ENCODE measurements at places on chromosomes 7 and 10.

DNA sequence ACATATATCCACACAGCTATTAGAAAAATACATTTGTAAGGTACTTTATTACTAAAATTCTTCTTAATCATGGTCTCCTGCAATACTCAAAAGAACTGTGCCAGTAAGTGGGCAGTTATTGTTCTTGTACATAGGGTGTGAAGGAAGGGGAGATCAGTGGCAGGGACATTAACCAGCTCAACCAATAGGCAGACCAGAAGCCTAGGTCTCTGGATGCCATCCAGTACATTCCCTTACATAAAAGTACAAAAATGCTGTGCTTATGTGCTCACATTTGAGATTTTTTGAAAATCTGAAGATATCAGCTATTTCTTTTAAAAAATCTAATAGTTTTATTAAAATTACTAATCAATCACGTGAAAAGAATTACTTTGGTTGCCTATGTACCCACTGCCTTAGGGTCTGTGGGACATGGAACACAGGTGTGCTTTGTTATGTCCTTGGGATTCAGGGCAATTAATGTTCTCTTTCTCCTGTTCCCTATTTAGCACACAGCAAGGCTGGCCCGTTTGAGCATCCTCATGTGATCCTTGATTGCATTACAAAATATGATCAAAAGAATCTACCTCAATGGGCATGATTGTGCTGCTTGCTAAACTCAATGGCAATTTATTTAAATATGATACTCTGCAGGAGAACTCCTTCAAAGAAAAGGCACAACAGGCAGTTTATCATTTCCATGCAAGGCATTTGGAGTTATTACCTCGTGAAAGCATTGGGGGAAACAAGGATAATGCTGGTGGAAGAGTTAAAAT is 22.7 kb downstream of the TWIST1 start:
- DNase-seq = no peak

GRCh38 chr10:103724074-103724473 is 131.3 kb downstream of the SH3PXD2A start:
- DNase-seq = no peak

GRCh38 chr10:121516093-121516865 is 82.0 kb downstream of the FGFR2 start:
- DNase-seq = no peak

GRCh38 chr7:91137788-91138368 is 126.4 kb upstream of the FZD1 start:
- DNase-seq = no peak

- DNase-seq = no peak
These were observed 166.3 kb downstream of the PTPRN2 start for GRCh38 chr7:158421361-158421760.

DNA sequence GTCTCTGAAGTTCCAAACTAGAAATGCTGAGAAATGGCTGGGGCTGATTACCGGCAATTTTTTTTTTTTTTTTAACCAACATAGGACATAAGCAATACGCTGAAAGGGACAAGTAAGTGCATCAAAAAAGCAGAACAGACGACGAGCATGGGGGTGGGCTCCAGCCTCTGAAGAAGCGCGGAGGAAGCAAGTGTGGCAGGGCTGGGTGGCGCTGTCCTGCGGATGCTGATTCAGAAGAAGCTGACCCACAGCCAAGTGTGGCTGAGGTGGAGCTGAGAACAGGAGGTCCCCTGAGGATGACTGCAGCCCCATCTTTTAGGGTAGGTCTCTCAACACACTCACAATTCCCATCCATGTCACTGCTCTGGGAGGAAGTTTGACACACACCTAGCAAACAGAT is 65.6 kb downstream of the CTBP2 start:
- no peak for DNase-seq

DNA sequence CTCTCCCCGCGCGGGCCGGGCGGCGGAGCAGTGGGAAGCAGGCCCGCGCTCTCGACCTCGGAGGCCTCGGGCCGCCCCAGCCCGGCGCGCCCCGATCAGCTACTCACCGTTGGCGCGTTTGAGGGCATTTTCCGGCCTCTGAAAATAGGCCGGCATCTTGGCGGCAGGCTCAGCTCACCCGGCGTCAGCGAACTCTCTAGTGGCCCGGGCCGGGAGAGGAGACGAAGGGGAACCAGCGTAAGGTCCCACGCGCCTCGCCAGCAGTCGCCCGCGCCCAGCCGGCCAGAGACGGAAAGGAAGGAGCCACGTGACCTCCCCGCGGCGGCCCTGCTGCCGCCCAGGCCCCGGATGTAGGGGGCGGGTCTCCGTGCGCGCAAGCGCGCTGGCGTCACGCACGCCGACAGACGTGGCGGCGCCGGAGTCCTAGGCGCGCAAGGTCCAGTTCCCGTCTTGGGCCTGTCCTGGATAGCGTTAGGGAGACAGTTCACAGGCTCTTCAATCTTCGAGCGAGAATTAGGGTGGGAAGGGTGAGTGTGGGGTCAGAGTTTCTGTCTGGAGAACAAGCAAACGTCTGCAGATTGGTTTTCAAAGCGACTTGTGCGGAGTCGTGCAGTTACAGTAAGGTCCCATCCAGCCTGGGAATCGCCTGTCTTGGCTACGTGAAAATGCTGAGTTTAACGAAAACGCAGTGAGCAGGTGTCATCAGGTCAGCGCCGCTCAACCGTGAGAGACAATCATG is at the start of gene EIF3A:
TSS of gene EIF3A (minus strand) at position 297 of the 739 bp plus-strand sequence. CDS start at position 156, 141 bp downstream.
- peak; percentile 94 for DNase-seq

GRCh38 chr7:149872419-149873073 is 1.2 kb upstream of the ATP6V0E2 start:
- no peak for DNase-seq

DNA sequence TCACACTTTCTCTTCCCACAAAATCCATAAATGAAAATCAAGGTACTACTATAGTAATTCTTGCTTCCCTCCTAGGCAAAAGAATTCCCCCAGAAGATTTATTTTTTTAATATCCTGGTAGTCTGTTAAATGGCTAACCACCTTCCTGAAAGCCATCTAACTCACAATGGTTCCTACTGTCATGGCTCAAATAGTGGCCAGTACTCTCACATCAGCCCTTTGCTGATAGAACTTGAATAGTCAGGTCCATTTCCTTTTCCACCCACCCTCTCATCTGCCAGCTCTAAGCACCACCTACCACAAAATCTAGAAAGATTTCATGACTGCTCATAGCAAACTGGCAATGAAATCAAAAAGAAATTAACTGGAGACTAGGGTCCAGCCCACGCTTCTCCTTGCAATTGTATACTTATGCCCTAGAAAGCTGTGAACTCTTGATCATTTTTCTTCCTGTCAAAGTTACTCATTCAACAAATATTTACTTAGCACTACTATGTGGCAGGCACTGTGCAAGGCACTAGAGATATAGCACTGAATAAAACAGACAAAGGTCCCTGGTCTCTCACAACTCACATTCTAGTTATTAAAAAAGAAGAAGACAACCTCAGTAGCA is 60.4 kb downstream of the ARMH3 start:
- DNase-seq = no peak

- peak; percentile 65 for DNase-seq
These were observed 657.9 kb downstream of the NXPH1 start for GRCh38 chr7:9091282-9091681.

GRCh38 chr10:43124574-43125273 is 13.5 kb upstream of the CSGALNACT2 start:
- DNase-seq = no peak

DNA sequence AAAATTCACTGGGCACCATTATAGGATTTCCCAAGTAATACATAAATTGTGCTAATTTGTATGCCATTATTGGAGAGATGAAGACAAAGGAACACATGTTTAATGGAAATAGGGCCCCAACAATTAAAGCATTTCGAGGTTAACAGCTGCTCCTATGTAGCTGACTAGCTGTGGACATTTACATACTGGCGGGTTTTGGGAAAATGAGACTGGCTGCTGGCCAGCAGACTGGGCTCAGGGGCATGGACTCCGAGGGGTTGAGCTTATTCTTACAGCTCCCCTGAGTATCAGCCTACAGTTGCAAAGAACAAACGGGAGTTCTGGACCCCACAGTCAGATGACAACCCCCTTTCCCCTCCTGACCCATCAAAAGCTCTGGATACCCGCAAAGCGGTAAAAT is 91.9 kb upstream of the MYO3A start:
- no peak for DNase-seq

DNA sequence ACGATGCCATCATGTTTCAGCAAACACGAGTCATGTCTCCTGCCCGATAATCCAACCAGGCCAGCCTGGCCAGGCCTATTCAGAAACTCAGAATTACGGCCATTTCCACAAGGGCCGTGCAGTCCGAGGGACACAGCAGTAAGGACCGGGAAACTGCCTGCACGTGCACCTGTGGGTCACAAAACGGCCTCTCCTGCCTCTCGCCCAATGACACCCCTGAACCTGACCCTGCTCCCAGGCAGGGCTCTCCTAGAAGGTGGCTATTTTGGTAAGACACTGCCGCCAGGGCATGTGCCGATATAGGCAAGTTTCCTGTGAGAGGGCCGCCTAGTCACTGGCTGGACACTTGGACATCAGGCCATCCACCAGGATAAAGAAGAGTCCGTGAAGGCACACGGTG is 196.7 kb downstream of the TCERG1L start:
- DNase-seq = no peak

- no peak for DNase-seq
These were observed 54.7 kb upstream of the NMT2 start for GRCh38 chr10:15223174-15223573.

DNA sequence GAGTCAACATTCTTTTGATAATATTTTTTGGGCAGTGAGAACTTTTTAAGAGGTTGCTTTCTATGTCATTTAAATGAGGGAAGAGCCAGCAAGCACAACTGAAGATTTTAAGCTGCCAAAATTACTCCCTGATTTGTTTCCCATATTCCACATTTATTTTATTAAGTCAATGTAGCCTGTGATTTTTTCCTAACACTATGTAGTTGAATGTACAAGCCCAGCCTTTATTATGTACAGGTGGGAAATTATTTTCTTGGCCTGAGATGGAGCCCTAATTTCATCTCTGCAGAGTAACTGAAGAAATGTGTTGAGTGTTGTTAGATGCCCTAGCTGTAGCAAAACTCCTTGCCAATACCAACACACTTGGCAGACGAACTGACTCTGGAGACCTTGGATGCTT is 83.1 kb upstream of the MINDY3 start:
- DNase-seq = no peak

GRCh38 chr7:81183326-81183725 is 264.5 kb upstream of the SEMA3C start:
- no peak for DNase-seq

GRCh38 chr7:28128608-28129007 is 52.0 kb downstream of the JAZF1 start:
- DNase-seq = no peak

DNA sequence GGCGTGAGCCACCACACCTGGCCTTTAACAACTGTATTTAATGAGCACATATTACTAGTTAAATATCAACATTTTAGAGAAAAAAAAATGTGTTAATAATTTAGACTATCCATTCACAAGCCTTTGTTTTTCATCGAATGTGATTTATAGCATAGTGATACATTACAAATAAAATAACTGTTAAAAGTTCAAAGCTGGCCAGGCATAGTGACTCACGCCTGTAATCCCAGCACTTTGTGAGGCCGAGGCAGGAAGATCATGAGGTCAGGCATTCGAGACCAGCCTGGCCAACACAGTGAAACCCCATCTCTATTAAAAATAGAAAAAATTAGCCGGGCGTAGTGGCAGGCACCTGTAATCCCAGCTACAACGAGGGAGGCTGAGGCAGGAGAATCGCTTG is 72.7 kb downstream of the HACD1 start:
- DNase-seq = no peak

GRCh38 chr7:45893996-45894664 is 5.8 kb downstream of the IGFBP1 start:
- DNase-seq = no peak

- DNase-seq = no peak
These were observed 12.3 kb downstream of the ERCC6 start for GRCh38 chr10:49526619-49527018.

DNA sequence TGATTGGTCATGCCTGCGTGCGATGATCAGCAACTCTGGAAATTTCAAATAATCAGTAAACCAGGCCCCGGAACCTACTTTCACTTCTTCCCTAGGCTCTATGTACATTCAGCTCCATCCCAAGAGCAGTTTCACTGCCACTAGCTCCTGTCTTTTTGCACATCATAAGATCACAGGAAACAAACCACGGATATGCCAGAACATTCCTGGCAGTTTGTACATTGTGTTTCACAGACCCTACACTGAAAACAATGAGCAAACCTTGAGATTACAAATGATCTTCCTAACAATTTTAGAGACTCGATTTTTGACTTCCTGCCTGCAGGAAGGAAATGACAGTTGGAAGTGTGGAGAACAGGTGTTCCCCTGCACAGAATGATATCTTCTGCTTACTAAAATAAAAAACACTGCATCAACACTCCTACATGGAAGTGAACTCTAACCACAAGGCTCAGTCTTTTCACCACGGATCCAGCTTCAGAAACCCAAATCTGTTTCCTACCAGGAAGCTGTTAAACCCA is 7.6 kb upstream of the TMEM236 start:
- no peak for DNase-seq

- no peak for DNase-seq
These were observed 11.2 kb downstream of the DGKI start for GRCh38 chr7:137835486-137836112.

- DNase-seq = no peak
These were observed 52.8 kb downstream of the CHST15 start for GRCh38 chr10:124040451-124041188.

DNA sequence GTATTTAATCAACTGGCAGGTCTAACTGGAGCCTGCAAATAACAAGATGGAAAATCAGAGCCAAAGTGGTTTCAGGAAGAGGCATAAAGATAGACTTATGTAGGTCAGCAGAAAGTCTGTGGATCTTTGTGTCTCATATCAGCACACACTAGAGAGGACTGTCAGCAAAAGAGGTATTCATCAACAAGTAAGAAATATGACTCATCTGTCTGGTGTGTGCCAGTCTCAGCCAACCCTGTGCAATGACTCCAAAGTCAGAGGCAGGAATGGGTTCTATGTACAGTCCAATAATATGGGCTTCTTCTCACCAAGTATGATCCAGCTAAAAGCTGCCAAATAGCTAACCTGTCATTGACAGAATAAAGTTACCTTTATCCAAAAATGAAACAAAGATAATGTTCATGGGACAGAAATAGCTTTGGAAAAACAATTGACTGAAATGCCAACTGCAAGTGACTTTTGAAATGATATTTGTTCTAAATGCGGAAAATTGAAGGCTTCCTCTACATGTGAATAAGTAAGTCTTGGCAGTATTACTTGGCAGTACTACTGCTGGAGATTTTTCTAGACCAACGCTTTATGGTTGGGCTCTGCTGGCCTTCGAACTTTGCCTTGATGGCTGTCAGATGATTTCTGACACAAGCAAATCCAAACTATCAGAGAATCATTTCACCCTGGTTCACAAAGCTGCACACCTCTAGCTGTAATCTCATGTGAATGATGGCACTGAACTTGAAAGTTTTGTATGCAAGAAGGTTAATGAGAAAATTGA is 272.3 kb upstream of the SEMA3C start:
- no peak for DNase-seq

GRCh38 chr10:97743169-97743943 is 6.4 kb downstream of the ZFYVE27 start:
- no peak for DNase-seq

All from NAMALWA (cell line).